Hindlimb muscle (tissue), 1 donor: ENCODE measurements at places on chromosomes 6 and 20.

DNA sequence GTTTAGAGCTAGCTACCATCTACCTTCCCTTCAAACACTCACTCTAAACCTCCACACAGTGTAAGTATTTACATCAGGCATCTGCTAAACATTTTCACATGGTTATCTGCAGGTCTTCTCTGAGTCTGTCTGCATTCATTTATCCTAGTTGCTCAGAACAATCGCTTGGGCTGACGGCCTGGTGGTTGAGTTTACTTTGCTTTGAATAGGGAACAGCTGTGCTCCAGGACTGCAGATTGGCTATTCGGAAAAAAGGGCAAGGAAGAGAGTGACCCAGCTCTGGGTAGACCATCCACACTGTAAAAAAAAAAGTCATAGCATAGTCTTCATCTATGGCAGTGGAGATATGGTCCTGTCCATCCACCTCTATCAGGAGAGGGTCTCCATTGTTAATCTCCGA, 115.3 kb upstream of the ESR1 start:
- no peak for DNase-seq

- no peak for DNase-seq
These were observed 259.9 kb downstream of the TAF4 start for GRCh38 chr20:61805781-61806180.

DNA sequence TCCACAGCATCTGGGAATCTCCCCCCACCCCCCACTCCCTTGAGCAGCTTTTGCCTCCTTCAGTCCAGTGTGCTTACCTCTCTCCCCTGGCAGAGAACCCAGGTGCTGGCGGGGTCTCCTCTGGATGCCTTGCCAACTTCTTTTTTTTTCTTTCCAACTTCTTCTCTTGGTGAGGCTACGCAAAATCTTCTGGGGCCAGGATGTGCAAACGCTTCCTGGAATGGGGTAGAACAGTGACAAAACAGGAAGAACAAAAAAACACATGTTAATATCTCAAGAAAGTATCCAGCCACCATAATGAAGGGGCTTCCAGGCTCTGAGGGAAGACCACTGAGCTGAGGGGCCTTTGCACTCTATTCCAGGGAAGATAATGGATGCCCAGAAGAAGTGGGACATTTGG, 53.9 kb upstream of the DDR1 start:
- DNase-seq: no peak

GRCh38 chr6:1832358-1832757, 222.6 kb downstream of the FOXC1 start:
- DNase-seq: no peak

DNA sequence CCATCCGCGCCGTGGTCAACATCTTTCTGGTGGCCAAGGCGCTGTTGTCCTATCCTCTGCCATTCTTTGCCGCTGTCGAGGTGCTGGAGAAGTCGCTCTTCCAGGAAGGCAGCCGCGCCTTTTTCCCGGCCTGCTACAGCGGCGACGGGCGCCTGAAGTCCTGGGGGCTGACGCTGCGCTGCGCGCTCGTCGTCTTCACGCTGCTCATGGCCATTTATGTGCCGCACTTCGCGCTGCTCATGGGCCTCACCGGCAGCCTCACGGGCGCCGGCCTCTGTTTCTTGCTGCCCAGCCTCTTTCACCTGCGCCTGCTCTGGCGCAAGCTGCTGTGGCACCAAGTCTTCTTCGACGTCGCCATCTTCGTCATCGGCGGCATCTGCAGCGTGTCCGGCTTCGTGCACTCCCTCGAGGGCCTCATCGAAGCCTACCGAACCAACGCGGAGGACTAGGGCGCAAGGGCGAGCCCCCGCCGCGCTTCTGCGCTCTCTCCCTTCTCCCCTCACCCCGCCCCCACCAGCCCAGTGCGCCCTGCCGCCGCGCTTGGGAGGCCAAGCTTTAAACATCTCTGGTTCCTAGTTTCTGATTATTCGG, 4.0 kb downstream of the SLC32A1 start:
- no peak for DNase-seq

DNA sequence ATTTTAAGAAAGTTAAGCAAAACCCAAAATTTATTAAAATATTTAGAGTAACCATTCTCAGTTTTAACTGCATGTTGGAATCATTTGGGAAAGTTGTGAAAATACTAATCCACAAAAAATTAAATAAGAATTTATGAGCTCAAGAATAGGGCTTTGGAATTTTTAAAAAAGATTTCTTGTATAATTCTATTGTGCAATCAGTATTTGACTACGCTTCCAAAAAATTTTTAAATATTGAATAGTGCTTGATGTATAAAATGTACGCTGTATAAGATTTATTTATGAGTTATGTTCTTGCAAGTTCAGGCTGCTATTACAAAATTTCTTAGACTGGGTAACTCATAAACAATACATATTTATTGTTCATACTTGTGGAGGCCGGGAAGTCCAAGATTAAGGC, 571.7 kb downstream of the MMUT start:
- DNase-seq: no peak

- no peak for DNase-seq
These were observed 42.4 kb downstream of the PTCHD4 start for GRCh38 chr6:48068278-48069251.

GRCh38 chr6:104312851-104313250, 546.9 kb downstream of the HACE1 start:
- no peak for DNase-seq

DNA sequence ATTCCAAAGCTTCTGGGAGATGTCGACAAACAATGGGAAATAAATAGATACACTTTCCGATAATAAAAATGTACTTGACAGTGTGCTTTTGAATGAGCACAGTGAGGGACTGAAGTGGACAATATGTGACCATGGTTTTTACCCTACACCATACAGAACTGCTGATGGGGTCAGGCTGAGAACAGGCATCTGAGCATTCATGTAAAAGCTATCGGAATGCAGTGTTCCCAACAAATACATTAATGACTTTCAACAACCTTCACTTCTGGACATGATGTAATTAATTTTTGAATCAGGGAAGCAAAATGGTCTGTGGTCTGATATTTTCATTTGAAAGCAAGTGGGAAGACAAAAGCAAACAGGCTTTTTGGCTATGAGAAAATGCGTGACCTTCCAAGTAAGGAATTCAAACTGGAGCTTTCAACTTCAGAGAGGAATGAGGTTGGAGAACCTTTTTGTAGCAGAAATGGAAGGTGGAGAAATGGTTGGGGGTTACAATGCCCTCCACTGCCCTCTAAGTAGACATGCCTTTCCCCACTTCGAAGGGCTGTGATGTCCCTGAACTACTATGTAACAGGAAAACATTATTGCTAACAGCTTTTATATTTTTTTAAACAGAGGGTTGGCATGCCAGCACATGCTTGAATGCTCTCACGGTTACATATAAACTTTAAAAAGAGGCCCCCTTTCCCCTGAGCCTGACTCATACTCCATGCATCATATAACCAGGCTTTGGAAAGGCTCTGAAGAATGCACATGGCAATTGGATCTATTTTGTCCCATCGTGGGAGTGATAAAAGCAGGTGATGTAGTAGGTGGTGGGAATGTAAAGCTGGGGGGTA, 203.5 kb upstream of the CITED2 start:
- DNase-seq: no peak

- DNase-seq: peak; percentile 47
These were observed 29.8 kb upstream of the NEDD9 start for GRCh38 chr6:11262242-11262641.

DNA sequence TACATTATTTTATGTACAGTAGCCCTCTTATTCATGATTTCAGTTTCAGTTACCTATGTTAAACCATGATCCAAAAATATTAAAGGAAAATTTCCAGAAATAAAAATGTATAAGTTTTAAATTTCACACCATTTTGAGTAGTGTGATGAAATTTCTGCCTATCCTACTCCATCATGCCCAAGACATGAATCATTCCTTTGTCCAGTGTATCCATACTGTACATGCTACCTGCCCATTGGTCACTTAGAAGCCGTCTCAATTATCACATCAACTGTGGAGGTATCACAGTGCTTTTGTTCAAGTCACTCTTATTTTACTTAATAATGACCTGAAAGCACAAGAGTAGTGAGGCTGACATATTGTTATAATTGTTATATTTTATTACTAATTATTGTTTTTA, 32.3 kb upstream of the PLCB4 start:
- DNase-seq: no peak

GRCh38 chr6:21273451-21273850, 320.1 kb upstream of the SOX4 start:
- DNase-seq: no peak

DNA sequence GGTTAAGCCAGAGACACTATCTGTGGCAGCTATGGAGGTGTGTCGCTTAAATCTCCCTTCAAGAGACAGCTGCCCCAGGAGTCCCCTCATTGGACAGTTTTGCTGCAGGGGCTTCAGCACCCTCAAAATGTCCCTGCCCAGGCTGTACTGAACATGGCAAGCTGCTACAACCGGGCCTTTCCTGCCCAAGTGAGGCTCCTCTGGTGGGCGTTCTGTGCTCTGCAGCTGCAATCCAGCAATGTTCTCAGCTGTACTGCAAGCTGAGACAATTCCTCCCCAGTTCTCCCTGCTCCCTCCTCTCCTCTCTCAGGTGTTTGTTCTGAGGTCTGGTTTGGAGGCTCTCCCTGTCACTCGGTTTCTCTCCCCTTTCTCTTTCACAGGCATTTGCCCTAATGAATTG, 190.8 kb upstream of the LAMP5 start:
- DNase-seq: no peak

GRCh38 chr6:133245007-133245406, 3.9 kb downstream of the EYA4 start:
- no peak for DNase-seq

GRCh38 chr20:47847884-47848485, 62.7 kb upstream of the SULF2 start:
- DNase-seq: no peak

DNA sequence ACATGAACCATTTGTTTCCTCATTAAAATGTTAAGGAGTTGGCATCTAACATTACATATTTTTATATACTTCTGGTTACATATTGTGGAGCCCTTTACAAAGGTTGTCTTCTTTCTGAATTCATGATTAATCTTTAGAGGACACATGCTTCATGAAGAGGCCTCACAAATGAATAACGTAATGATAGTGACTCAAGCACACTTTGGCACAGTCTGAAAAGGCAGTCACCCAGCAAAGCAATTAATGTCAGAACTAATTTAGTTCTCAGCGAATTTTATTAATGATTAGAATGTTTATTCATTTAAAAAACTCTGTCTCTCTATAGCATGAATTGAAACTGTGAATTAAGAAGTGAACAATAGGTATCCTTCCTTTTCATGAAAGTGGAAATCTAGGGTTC, 854.2 kb downstream of the PHF3 start:
- DNase-seq: no peak

DNA sequence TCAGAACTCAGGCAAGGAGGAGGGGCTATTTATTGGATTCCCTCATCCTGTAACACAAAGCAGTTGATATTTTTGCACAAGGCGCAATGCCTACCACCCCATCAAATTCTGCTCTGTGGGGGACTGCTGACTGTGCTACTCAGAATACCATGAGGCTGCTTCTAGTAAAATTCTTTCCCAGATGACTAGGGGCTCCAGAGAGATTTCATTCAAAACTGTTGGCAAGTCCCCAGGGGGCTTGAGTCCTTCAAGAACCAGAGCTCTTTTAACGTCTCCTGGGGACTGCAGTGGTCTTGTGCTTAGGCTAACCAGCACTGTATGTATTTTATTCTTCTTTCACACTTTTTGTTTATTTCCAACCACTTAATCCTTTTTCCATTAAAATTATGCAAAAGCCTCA, 365.9 kb upstream of the AGPAT4 start:
- DNase-seq: no peak

- DNase-seq: no peak
These were observed 18.6 kb upstream of the MYT1 start for GRCh38 chr20:64145458-64146300.

- DNase-seq: no peak
These were observed 36.5 kb downstream of the ENPP1 start for GRCh38 chr6:131844243-131844841.

DNA sequence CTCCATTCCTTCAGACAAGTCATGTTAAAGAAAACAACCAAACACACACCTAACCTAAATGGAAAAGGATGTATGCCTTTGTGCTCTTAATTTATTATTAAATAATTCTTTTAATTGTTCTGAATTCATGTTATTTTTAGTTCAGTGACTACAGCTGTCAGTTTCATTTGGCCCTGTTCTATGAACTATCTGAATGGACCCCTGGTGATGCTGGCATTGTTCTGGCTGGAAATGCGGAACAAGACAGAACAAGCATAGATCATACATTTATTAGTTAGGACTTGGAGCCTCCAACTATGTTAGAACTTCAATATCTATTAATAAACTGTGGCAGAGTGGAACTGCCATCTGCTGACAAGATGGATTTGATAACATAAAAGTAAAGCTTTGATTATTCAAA, 5.7 kb downstream of the MAP3K7 start:
- DNase-seq: no peak

DNA sequence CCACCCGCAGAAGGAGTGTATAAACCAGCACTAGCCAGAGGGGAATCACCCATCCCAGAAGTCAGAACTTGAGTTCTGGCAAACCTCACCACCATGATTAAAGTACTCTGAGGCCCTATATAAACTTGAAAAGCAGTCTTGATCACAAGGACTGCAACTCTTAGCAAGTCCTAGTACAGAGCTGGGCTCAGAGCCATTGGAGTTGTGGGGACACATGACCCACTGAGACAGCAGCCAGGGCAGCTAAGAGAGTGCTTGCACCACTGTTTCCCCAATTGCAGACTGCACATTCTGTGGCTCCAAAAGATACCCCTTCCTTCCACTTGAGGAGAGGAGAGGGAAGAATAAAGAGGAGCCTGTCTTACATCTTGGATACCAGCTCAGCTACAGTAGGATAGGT, 4.7 kb upstream of the MCM9 start:
- no peak for DNase-seq

GRCh38 chr20:33276303-33277113, 6.5 kb upstream of the BPIFB1 start:
- no peak for DNase-seq

DNA sequence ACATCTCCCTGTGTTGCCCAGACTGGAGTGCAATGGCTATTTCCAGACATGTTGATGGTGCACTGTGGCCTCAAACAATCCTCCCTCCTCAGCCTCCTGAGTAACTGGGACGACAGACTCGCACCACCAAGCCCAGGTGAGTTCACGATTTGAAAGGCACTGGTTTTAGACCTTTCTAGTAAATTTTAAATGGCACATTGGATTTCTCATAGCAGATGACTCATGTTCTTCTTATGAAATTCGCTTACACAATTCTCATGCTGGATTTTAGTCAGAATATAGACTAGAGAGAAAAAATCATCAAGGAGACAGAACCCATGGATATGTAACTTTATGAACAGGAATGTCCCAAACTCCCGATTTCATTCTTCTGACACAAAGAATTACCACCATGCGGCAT, 18.1 kb upstream of the PXDC1 start:
- no peak for DNase-seq

- DNase-seq: no peak
These were observed 13.7 kb downstream of the ABHD12 start for GRCh38 chr20:25376886-25377285.

DNA sequence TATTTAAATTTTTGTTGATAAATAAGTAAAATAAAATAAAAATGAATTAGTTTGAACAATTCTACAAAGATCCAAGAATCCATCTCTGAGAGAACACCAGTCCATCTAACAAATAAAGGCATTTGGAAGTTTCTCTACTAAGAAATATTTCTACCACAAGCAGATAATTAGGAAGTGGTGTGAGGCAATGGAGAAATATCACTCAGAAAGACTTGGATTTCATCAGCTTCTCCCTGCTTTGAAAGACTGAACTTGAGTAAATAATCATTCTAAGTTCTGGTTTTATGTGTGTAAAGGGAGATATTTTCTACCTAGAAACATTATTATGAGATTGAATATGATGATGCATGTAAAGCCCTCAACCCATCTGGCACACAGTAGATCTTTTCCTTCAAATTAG, 17.8 kb upstream of the TCF21 start:
- DNase-seq: no peak

- DNase-seq: peak; percentile 36
These were observed 642.6 kb downstream of the KIF16B start for GRCh38 chr20:15930311-15931305.
